Caudate nucleus (tissue), 63 donors: ENCODE measurements at places on chromosomes 13 and 19.
A peak's percentile ranks its signal among the peaks of the same experiment; 100 is the strongest.

DNA sequence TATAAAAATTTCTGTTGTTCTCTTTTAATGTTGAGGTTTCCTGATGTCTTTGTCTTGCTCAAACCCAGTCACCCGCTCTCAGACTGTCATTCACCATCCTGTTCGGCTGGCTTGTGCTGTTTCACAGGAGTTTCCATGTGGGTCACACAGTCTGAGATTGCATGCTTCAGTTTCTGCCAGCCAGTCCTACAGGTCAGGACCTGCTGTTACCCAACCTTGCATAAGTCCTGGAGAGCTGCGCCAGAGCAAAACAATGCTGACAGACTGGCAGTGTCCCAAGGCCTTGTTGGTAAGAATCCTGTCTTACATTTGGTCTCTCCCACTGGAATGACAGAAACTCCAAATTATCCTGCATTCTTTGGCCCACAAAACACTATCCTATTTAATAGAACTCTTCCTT is 340.0 kb upstream of the SLITRK5 start:
- no peak for DNase-seq

DNA sequence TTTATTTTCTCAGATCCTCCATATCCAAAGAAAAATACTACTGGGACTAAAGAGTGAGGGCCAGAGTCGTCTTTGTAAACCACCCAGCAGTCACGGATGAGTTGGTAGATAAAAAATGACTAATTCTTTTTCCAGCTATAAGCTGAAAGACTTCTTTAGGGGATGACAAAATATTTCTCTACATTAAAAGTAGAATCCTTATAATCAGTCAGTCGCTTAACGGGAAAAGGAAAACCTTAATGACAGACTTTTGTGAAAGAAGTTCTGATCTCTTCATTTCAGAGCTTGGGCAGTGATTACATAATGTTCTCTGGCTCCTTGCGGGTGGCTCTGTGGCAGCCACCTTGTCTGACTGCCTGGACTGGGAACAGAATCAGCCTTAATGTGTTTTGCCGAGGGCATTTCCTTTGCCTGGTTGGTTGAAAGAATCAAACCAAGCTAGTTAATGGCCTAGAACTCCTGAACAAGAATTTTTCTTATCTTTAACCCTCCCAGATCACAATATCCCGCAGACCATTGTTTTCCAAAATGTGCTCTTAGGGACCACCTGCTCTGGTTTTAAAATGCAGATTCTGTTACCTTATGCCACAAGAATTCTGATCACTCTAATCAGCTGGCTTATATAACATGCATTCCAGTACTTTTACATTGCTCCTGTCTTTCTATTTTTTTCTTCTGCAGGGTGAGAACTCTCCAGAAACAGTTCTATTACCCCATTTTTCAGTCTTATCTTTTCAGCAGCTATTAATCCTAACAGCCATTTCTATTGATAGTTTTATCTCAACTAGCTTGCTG is 2.5 kb downstream of the ITM2B start:
- no peak for DNase-seq

GRCh38 chr19:36115453-36116343 is at the start of gene TBCB:
TBCB (plus strand) TSS chr19:36115468; CDS start chr19:36115561, 93 bp downstream.
- no peak for DNase-seq

DNA sequence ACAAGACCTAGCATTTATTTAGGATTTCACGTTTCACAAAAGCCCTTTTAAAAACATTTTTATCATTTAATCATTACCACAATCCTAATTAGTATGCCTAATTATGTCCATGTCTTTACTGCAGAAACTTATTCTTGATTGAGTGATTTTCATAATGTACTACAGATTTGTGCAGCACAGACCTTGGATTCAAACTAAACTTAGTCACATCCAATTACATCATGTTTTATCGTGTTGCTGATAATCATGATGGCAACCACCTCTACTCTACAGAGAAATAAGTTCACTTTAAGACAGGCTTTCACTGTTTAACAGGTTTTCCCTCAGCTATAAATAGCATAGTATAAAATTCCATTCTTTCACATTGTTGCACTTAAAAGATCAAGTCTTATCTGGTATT is 240.9 kb upstream of the RFC3 start:
- no peak for DNase-seq

GRCh38 chr13:28464861-28465460 is 30.0 kb downstream of the FLT1 start:
- no peak for DNase-seq

GRCh38 chr13:27997904-27998522 is 9.5 kb upstream of the URAD start:
- DNase-seq = no peak

GRCh38 chr13:45880242-45880641 is 28.7 kb upstream of the SIAH3 start:
- no peak for DNase-seq

DNA sequence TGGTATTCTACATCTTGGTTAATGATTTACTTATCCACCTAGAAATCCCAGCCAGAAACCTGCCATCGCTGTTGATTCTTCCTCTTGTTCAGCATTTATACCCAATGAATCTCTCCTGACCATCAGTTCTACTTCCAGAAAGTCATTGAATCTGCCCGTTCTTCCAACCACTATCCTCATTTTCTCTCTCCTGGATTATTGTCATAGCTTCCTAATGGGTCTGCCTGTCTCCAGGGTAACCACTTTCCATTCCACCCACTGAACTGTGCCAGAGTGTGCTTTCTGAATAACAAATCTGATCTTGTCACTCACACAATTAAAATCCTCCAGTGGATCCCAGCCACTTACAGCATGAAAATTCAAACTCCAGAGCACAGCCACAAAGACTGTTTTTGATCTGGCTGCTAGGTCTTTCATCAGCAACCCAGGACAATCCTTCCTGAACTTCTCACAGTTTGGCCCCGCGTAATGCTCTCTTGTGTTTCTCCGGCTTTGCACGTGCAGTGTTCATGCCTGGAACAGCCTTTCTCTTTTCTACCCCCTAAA is 330.6 kb downstream of the SPRY2 start:
- DNase-seq = no peak

DNA sequence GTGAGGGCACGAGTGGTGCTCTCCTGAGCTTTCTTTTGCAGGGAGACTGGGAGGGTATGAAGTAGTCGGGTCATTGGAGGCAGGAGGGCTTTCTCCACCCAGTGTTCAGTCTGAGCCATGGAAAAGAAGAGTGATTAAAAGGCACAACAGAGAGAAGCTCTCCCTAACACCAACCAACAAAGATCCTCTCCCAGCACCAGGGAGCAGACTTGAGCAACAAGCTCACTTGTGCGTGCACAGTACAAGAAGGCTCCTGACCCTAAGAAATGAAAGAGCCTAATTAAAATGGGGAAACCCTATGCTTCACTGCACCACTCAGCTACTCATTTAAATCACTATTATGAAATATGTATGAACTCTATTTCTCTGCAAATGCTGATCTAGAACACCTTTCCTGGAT is 276.3 kb upstream of the SOX21 start:
- no peak for DNase-seq

- DNase-seq = no peak
Measured at GRCh38 chr13:100662468-100663211, 12.0 kb downstream of the TMTC4 start.

DNA sequence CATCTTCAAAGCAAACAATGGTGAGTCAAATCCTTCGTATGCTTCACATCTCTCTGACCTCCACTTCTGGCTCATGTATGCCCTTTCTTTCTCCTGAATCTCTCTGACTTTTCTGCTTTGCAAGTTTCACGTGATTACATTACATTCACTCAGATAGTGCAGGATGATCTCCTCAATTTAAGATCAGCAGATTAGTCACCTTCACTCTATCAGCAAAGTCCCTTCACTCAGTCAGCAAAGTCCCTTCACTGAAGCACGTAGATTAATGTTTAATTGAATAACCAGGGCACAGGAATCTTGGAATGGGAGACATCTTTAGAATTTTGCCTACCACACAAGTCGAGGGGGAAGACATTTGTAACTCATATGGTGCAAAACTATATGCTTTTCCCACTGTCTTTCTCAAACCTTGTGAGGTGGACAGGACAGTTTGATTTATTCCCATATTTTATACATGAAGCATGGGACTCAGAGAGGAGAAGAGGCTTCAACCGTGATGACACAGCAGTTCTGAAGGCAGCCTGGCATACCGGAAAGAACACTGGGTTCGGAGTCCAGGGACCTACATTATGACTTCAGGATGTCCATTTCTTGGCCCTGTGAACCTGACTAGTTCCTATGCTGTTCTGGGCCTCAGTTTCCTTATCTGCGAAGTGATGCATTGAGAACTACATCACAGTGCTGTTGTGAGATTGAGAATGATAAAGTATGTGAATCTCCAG is 23.3 kb downstream of the SIGLECL1 start:
- DNase-seq = no peak

- DNase-seq = no peak
Measured at GRCh38 chr13:97327506-97328221, 105.5 kb downstream of the MBNL2 start.

GRCh38 chr13:60584976-60585375 is 188.0 kb downstream of the TDRD3 start:
- peak; percentile 10 for DNase-seq

DNA sequence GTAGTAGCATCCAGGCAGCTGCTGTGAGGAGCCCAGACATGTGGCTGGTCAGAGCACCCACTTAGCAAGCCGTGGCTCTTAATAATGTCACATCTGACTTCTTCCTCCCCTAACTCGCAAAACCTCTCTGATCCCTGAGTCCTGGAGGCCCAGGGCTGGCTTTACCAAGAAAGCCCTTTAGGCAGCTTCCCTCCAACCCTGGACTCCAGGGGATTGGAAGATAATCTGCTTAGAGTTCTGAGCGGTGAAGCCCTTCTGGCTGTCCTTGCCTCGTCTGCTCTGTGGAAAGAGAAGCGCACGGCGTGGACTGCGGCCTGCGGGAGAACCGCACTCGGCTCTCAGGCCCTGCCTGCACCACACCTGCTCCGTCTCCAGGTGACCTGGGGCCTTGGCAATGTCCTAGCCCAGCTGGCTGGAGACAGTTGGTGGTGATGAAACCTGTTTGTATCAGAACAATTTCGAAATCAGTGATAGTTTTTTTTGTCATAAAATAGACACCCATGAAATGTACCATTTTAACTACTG is 64.5 kb upstream of the MCF2L start:
- DNase-seq = no peak

DNA sequence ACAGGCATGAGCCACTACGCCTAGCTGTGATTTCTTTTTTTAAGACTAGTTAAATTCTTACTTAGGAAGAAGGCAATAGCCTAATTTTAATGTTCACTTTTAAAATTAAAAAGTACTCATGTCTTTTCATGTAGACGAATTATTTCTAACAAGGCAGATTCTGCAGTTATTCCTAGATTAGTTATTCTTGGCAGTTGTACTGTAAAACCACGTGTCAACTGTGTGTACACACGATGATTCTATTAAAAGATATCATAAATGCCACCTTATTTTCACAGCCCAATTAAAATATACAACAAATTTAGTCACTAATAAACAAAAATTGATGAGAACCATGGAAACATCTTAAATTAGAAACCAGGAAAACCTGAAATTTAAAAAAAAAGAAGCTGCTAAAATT is 10.6 kb upstream of the FOXO1 start:
- DNase-seq = no peak

DNA sequence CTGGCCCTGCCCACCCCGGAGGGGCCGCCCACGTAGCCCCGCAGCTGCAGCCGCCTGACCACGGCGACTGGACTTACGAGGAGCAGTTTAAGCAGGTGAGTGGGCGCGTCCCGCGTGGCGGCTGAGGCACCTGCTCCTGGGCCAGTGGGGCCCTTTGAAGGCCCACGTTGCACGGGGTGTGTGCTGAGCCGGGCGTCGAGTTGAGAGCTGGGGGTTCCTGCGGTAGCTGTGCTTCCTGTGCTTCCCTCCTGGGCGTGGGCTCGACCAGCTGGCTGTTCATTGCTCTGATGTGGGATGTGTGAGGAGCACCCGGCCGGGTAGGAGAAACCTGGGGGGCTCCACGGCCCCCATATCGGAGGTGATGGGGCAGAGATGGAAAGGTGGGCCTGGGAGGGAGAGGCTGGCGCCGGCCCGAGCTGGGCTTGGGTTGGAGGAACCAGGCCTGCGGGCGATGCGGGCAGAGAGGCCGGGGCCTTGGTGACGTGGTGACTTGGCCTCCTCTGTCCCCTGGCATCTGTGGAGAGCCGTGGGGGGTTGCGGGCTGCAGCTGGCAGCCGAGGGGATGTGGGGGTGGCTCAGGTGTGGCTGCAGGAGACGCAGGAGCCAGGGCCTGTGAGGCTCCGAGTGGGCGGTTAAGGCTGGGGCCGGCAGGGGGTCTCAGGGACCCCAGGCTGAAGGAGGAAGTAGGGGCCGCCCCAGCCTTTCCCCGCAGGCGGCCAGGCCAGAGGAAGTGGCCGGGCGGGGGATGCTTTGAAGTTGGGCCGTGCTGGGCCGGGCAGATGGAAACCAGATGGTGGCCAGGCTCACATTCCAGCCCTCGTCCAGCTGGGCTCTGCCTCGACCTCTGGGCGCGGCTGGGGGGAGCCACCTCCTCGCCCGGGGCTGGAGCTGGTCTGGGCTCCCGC is 7.1 kb downstream of the ARID3A start:
- DNase-seq = no peak

DNA sequence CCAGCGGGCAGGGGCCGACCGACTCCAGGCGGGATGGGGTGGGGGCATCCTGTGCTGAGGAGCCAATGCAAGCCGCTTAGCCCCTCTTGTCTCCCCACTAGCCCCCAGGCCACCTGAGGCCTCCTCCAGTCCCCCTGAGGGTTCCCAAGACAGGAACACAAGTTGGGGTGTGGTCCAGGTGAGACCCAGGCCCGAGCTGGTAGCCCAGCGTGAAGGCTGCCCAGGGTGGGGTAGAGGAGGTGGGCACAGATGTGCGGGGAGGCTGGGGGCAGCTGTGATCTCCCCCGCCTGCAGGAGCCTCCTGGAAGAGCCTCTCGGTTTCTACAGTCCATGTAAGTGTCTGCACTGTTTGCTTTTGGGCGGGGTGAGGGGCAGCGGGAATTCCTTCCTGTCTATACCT is 10.4 kb downstream of the TLE6 start:
- no peak for DNase-seq
